ENCODE measurements at places on chromosomes 11 and 22.
A peak's percentile ranks its signal among the peaks of the same experiment; 100 is the strongest.

DNA sequence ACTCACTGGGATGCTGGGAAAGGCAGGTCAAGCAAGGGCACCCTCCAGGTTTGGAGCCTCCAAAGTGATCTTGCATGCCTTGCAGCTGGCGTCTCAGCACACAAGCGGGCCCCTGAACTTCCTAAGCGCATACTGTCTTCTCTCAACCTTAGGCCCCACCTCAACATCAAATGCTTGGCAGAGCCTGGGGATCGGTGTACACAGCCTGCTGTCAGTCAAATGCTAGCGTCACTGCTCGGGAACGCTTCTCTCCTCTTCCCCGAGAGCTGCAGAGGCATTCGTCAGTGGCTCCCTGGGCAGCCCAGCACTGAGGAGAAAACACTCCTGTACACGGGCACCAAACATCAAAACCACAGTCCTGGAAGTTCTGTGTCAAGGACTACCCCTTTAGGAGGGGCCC, 124.9 kb downstream of the C11orf58 start:
- peak; percentile 25 for DNase-seq

- no peak for DNase-seq
Observed at GRCh38 chr11:117618982-117619355, 178.0 kb downstream of the DSCAML1 start.

- no peak for DNase-seq
Observed at GRCh38 chr11:35359321-35360054, 59.9 kb downstream of the SLC1A2 start.

DNA sequence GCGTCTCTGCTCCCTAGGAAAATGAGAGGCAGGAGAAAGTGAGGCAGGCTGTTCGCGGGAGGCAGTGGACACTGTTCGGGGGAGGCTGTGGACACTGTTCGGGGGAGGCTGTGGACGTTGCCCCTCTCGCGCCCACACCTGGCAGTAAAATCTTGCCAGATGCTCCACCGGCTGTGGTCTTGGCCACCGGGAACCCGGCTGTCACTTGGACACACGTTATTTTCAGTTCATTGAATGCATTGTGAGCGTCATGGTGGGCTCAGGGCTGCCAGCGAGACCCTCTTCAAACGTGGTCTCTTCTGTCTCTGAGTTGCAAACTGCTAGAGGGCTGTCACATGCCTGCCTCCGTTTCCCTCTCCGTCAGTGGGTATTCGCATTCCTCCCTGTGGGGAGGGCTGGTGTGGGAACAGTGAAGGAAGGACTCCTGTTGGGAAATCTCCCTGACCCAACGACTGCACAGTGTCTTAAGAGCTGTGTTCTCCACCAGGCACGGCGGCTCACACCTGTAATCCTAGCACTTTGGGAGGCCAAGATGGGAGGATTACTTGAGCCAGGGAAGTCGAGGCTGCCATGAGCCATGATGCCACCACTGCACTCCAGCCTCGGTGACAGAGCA, 1.4 kb downstream of the PRR5 start:
- DNase-seq, result no peak

DNA sequence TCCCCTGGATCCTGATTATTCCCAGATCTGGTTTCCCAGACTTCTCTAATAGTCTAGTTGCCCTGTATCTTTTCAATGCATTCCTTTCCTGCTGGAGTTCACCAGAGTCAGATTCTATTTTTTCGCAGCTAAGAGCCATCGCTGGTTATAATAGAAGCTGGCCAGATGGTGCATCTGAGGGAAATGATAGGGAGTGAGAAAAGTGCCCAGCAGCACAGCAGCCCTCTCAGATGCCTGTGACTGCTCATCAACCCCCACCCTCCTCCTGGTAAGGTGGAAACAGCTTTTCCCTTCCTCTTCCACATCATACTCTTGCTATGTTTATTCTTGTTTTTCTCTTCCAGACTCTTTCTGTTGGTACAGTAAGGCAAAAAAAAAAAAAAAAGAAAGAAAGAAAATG, 12.8 kb downstream of the OR8A1 start:
- no peak for DNase-seq

- peak; percentile 32 for DNase-seq
Observed at GRCh38 chr22:25672289-25673084, 69.5 kb upstream of the MYO18B start.

GRCh38 chr22:44714703-44715350, 12.8 kb downstream of the PRR5 start:
- no peak for DNase-seq

GRCh38 chr11:116211147-116211546, 561.6 kb downstream of the BUD13 start:
- DNase-seq, result no peak

DNA sequence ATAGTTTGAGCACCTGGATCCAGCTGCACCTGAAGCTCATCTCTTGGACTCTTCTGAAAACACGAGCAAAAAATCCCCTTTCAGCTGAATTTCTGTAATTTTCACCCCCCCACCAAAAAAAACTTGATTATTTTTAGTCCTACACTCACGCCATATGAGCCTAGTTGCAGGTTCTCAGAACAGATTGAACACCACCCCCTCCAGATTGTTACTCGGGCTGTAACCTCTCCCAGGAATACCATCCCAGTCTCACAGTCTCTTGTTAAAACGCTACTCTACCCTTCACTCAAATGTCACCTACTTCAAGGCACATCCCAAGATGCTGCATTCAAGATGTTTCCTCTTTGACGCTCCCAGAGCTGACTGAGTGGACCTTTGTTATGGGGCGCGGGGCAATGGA, 96.3 kb upstream of the PRDM11 start:
- DNase-seq, result no peak

- DNase-seq, result no peak
Observed at GRCh38 chr11:33387996-33388395, 130.8 kb downstream of the HIPK3 start.

DNA sequence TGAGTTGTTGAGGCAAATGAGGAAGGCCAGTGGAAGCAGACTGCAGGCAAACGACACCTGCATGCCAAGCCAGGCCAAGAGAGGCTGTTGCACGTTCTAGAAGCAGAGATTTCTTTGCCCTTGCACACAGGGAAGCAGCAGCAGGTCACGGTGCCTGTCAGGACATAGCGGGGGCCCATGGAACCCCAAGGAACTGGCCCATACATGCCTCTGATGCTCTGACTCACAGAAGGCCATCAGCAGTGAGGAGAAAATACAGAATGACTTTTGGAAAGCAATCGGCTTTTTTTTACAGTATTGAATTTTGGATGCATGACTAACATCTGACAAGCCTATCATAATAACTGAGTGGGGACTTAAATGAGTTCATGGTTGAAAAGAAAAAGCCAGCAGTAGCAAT, 123.9 kb downstream of the MPPED1 start:
- DNase-seq, result no peak

- DNase-seq, result peak; percentile 48
Observed at GRCh38 chr11:128859563-128860441, 7.3 kb downstream of the KCNJ1 start.

GRCh38 chr11:123357990-123358827, 71.9 kb upstream of the GRAMD1B start:
- DNase-seq, result peak; percentile 37

- no peak for DNase-seq
Observed at GRCh38 chr11:66089067-66089466, 19.0 kb downstream of the PACS1 start.

DNA sequence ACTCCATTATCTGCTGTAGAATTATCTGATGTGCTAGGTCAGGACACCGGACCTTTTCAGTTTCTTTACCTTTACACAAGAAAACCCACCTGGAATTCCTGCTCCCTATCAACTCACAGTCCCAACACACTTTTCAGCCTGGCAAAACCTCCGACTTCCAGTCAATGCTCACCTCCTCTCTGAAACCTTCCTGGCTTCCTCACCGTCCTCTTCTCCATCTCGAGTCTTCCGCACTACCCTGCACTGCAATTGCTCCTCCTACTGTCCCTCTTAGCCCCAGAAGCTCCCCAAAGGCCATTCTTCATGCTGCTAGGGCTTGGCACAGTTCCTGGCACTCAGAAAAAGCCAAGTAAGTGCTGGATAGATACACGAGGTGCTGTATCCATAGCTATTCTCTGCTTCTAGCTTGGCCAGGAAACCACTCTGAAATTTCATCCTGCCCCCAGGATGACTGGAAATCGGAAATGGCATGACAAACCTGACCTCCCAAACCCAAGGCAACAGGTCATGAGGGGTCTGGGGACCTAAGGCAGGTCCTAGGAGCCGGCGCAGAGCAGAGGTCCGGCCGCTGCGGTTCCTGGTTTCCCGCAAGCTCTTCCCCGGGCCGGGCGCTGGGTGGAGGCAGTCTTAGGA, 702 bp downstream of the SYN3 start:
- DNase-seq, result no peak

- DNase-seq, result no peak
Observed at GRCh38 chr11:2686360-2687222, 13.2 kb downstream of the KCNQ1OT1 start.

- DNase-seq, result no peak
Observed at GRCh38 chr11:116693593-116694348, 79.0 kb downstream of the BUD13 start.
